ENCODE measurements at places on chromosomes 3 and 15. TPM values are rescaled to one million over a fixed set of nuclear protein-coding genes. Genes with fewer than 3 reads are reported as not detected.

GRCh38 chr15:60318216-60318867 is 79.4 kb downstream of the ANXA2 start:
- DNase-seq, result no peak

- no peak for DNase-seq
These were observed 316.9 kb upstream of the UMPS start for GRCh38 chr3:124413393-124413792.

- peak; percentile 43 for DNase-seq
These were observed 2.2 kb upstream of the BCL6 start for GRCh38 chr3:187747506-187747905.

DNA sequence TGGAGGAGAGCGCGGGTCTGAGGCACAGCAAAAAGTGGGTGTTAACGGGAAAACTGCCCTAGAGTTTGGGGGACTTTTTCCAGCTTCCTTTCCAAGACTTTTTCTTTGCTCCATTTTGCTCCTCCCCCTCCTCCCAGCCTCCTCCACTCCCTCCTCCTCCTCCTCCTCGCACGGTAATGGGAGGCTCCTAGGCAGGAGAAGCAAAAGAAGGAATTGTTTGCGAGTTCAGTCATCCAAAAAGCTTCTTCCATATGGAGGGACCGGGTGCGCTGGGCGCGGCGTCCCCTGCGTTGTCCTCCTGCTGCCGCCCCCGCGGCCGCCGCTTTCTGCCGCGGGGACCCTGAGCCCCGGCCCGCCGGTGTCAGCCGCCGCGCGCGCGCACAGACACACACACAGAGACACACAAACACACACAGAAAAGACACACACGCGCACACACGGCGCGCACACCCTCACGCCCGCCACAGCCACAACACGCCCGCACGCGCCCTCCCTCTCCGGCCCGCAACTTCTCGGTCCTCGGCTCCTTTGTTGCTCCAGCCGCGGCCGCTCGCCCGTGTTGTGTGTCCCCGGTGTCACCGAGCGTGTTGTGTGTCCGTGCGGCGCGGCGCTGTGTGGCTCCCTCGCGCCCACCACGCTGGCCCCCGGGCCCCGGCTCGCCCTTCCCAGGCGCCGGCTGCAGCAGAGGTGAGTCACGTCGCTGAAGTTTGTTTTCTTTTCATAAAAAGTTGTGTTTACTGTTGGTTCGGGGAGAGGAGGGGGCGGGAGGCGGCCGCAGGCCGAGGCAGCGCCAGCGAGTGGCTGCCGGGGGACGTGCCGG is at the start of gene BOC:
Gene BOC, plus strand, starts transcription at position 228 of the 820 bp plus-strand sequence. CDS start 38,246 bp downstream, outside the sequence.
- no peak for DNase-seq

The LIPH gene
- not detected for total RNA-seq

GRCh38 chr15:40769274-40770146 is at the start of gene C15orf62:
TSS of gene C15orf62 (plus strand) at chr15:40769980. CDS start at chr15:40770496, 516 bp downstream.
- peak; percentile 94 for DNase-seq

DNA sequence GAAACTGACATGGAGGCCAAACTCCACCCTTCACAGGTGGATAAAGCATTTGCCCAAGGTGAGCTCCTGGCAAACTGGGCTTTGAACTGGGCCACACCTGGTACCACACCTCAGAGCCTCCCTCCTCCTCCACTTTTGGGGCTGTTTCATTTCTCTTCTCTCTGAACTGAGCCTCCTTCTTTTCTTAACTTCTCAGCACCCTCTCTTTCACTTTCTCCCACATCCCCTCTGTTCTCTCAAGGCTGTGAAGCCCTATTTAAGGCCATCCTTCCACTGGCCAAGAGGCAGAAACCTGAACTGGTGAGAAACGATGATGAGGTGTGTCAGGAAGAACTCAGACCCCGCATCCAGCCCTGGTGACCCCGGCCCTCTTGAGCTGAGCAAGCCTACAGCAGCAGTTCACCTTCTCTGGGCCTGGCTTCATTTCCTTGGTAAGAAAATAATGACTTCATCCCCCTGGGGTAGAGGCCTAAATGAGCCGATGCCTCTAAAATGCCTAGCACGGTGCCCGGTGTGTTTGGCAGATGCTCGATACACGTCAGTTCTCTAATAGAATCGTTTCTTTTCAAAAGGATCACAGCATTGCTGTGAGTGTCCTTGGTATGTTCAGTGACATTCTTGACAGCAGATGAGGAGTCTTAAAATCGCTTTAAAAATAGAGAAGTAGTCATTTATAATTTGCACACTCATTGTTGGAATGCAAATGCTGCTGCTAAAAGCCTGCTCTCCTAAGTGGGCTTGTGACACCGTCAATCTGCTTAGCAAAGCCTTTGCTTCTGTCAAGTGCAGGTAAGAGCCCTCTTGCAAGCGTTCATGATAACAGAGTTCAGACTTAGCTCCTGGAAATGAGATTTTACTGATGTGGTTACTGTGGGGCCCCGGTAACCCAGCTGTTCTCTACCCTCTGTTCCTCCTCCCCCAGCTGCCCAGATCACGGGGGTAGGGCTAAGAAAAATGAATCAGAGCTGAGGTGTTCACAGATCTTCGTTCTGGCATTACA is 97.7 kb upstream of the ATP2B2 start:
- DNase-seq, result peak; percentile 74

DNA sequence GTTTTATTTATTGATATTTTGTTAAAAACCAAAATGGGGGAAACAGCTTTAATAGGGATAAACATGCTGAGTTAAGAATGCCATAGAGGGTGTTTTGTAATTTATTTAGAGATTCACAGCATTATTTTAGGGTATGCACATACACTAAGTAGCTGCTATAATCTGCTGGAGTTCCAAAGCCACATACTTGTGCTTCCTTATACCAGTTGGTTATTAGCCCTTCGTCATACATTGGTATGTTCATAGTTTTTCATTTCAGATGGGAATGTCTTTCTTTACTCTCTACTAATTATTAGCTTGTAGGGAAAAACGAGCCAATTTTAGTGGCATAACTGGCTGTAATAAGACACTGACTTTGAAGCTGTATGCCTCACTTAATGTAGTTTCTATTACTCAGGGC is 74.9 kb downstream of the PFN2 start:
- no peak for DNase-seq

The VGLL3 gene
- not detected for total RNA-seq

The CCR9 gene
- total RNA-seq, result not detected

The SPCS1 gene
- 73.8 TPM for total RNA-seq

The RBMS3 gene
- not detected for total RNA-seq

DNA sequence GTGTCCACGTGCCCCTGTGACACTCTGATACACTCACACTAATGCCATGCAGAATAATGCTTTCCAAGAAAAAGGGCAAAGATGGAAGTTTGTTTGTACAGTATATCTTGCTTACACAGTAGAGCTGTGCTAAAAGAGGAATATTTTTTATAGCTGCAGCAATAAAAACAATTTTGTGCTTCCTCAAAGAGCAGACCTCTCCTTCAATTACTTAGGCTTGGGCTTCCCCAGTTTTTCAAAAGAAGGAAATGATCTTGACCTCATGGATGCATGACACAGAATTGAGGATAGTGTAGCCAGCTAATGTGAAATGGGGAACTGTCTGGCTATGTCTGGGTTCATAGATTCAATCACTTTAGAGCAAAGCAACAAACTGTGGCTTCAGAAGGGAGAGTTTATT is 137.4 kb downstream of the STT3B start:
- DNase-seq, result no peak

GRCh38 chr3:141484701-141485287 is 2.0 kb upstream of the RASA2 start:
- DNase-seq, result no peak

- DNase-seq, result no peak
These were observed 261.1 kb downstream of the EPHB1 start for GRCh38 chr3:135056084-135056730.

GRCh38 chr3:135229018-135229495 is 434.0 kb downstream of the EPHB1 start:
- DNase-seq, result no peak

The C3orf22 gene
- not detected for total RNA-seq

DNA sequence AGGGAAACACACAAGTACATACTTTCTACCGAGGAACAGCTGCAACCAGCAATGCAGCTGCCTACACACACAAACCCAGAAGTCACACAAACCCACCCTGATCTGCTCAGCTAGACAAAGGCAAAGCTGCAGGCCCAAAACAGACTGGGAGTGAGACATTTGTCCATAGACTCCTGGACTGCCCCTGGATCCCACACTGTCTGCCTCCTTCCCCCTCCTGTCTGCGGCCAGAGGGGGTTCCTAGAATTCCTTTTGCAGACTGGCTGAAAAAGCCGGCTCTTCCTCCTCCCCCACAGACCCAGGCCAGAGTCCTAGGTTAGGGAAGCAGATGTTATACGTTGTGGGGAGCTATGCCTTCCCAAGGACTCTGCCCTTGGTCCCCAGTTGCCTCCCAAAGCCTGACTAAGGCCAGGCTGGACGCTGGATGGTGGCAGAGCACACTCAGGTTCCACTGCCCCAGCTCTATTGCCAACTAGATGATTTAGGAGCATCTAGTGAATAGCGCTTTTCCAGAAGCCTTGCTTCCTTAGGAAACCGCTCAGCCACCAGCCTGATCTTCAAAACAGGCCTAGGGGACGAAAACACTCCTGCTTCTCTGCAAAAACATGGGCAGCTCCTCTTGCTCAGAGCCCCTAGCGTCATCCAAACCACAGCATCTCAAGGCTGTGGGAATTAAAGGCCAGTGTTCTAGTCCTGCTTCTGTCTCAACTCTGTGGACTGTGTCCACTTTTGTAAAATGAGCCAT is 37.4 kb upstream of the CILP start:
- no peak for DNase-seq

DNA sequence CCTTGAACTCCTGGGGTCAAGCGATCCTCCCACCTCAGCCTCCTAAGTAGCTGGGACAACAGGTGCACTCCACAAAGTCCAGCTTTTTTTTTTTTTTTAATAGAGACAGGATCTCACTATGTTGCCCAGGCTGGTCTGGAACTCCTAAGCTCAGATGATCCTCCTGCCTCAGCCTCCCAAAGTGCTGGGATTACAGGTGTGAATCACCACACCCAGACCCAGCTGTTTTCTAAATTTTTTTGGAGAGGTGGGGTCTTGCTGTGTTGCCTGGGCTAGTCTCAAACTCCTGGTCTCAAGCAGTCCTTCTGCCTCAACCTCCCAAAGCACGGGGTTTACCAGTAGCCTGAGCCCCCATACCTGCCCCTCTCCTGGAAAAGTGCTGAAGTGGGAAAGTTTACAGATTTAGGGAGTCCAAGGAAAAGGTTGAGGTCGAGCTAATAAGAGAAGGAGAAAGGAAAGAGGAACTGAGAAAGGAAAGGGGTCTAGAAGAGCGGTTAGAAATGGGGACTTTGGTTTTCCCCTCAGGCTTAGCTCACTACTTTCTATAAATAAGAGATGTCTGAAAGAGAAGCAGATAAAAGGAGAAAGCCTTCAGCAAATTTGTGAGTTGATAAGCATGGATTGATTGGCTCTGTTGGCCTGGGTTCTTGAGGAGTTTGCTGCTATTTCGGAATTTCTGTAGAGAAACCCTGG is 23.6 kb downstream of the UBE2E1 start:
- DNase-seq, result peak; percentile 64

The ARL6IP5 gene
- 25.9 TPM for total RNA-seq

The MAP6D1 gene
- 1.1 TPM for total RNA-seq

GRCh38 chr15:66412220-66412619 is 25.5 kb downstream of the MAP2K1 start:
- no peak for DNase-seq

GRCh38 chr3:177764377-177764912 is 567.2 kb upstream of the TBL1XR1 start:
- no peak for DNase-seq

The CACNA1D gene
- not detected for total RNA-seq

DNA sequence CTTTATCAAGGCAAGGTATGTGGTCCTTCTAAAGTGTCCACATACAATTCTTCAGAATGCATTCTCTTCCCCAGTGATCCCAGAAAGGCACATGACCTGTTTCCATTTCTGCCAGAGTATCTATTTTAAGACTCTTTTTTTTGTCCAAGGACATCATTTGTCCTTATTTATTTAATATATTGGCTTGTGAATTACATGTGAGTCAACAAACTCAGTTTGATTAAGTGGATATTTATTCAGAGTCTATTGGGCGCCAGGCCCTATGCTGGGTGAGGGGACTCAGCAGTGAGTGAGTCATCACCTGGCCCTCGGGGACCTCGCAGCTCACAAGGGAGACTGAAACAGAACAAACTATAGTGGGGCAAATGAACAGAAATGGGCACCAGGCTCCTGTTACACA is 136.8 kb downstream of the SNRK start:
- no peak for DNase-seq

DNA sequence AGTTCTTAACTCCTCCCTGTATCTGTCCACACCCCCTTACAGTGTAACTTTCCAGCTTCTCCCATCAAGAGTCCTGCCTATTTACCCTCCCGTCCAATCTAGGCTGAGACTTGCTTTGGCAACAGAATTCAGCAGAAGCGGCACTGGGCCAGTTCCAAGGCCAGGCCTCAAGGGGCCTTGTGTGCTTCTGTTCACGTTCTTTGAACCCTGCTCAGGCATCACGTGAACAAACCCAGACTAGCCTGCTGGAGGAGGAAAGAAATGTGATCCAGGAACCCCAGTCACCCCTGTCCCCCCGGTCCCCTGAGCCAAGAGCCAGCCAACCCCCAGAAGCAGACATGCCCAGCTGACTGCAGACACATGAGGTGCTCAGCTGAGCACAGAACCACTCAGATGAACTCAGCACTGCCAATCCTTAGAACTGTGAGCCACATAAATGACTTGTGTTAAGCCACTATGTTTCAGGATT is 76.1 kb upstream of the DCLK3 start:
- no peak for DNase-seq

The CNOT10 gene
- 67.6 TPM for total RNA-seq

The CSK gene
- 318 TPM for total RNA-seq

- DNase-seq, result no peak
These were observed 452.1 kb upstream of the KCNMB2 start for GRCh38 chr3:178083906-178084866.

GRCh38 chr3:38717355-38718240 is 68.1 kb upstream of the SCN5A start:
- no peak for DNase-seq

DNA sequence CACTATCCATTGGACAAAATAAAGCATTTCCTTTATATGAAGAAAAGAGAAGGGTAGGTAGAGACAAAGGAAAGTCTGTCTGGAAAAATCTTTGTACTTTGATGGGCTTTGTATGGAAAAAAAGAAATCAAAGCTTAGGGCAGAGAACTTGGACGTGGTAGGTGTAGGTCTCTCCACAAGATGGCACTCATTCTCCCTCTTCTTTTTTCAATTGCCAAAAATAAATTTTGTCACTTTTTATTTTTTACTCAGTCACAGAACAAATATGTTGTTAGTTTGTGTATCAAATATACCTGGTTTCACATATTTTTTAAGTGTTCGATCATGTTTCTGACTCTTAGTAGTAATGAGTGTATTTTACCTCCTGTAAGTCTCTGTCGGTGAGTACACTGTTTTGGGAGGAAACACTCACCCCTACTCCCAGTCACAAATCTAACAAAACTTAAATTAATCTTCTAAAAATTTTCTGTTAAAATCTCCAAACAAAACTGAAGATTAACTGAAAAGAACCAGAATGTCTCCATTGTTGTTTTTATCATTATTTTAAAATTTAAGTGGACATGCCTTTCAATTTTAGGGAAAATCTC is 415.8 kb upstream of the GOLIM4 start:
- DNase-seq, result peak; percentile 0

The CSPG5 gene
- 0.13 TPM for total RNA-seq

All from OCI-LY7 (cell line).